ENCODE measurements at places on chromosomes 6 and 20.
A peak's percentile ranks its signal among the peaks of the same experiment; 100 is the strongest.

- DNase-seq, result no peak
Measured at GRCh38 chr6:157217894-157218370, 105.4 kb downstream of the TMEM242 start.

GRCh38 chr20:64101731-64102621 lies 5.4 kb downstream of the NPBWR2 start:
- DNase-seq, result peak; percentile 34

- no peak for DNase-seq
Measured at GRCh38 chr20:44314870-44315269, 3.9 kb upstream of the FITM2 start.

- DNase-seq, result no peak
Measured at GRCh38 chr20:4905613-4906012, 95.7 kb downstream of the SLC23A2 start.

DNA sequence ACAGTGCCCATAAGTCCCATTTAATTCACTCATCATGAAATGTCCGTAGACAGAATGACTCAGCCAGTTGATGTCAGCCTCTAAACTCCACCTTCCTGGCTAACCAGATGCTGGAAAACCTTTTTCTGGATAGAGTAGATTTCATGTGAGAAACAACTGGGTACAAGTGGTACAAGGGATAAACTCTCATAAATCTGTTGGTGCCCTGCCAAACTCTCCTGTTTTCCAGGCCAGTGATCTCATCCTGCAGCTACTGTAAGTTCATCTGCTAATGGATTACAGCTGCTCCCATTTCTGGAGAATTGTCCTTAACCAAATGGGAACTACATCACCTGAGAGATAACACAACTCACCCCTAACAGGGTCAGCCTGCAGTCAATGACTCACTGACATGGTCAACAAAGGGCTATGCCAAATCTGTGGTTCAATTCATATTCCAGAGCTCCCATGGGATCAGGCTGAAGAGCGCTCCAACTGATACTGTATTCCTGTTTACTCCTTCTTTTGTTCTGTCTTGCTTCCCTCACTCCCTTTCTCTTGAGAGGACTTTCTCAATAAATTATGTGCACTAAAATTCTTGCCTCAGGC lies 210.1 kb upstream of the HDDC2 start:
- DNase-seq, result no peak

DNA sequence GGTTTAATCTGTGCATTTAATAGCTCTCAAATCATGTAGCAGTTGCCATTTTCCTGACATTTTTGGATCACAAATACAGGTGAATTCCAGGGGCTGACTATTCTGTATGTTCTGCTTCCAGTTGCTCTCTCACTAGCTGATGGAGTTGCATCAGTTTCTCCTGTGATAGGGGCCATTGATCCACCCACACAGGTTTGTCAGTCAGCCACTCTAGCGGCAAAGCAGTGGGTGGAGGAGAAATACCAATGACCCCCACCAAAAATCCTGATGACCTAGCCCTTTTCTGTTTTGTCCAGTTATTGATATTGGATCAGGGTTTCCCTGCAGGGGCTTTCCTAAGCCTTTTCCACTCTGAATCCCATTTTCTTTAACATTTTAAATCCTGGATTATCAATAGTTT lies 72.3 kb upstream of the BTN3A2 start:
- no peak for DNase-seq

DNA sequence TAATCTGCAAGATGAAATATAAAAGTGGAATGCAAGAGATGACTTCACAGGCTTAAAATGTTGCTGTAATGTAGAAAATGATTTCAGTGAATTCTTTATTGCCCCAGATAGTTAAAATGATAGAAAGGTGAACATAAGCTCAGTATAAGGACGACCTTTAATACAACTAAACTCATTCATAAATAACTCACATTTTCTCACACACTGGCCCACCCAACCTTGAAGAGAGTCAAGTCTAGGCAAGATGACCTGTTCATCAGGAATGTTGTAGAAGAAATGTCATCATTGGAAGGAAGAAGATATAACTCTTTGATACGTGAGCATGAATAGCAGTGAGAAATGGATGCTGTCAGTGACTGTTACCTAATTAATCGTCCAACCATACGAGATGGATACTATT lies 111.1 kb upstream of the SASH1 start:
- DNase-seq, result no peak

- DNase-seq, result no peak
Measured at GRCh38 chr6:137491478-137491877, 2.7 kb downstream of the OLIG3 start.
